ENCODE measurements at places on chromosomes 2 and 18.
A peak's percentile ranks its signal among the peaks of the same experiment; 100 is the strongest.

DNA sequence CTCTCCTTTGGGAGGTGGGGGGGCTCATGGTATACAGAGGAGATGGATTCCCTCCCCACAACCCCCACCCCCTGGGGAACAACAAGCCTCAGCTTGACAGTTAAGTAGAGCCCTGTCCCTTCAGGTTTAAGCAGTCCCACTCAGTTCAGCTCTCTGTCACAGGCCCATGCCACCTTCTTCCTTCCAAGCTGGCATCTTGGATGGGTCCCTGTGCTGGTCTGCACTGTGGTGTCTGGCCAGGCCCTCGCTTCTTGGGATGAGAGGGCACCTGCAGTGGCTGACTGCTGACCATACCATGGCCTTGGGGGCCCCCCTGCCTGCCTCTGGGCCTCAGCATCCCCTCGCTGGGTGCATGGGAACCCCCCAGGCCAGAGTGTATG is 20.4 kb upstream of the GPR17 start:
- no peak for DNase-seq

DNA sequence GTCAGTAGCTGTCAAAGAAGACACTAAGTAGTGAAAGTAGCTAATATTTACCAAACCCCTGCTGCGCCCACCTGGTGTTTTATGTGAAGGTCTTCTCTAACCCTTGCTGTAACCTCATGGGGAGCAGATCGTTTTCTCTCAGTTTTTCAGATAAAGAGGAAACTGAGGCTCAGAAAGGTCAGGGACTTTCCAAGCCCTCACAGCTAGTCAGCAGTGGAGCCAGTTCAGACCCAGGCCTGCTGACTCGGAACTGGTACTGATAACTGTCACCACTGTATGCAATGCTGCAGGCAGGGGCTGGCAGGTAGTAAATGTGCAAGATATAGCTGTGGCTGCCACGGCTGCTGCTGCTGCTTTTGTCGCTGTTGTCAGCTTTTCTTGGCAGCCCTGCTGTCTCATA is 69.1 kb downstream of the LRRFIP1 start:
- no peak for DNase-seq

- DNase-seq: no peak
Measured at GRCh38 chr2:161676902-161677496, 52.8 kb downstream of the SLC4A10 start.

DNA sequence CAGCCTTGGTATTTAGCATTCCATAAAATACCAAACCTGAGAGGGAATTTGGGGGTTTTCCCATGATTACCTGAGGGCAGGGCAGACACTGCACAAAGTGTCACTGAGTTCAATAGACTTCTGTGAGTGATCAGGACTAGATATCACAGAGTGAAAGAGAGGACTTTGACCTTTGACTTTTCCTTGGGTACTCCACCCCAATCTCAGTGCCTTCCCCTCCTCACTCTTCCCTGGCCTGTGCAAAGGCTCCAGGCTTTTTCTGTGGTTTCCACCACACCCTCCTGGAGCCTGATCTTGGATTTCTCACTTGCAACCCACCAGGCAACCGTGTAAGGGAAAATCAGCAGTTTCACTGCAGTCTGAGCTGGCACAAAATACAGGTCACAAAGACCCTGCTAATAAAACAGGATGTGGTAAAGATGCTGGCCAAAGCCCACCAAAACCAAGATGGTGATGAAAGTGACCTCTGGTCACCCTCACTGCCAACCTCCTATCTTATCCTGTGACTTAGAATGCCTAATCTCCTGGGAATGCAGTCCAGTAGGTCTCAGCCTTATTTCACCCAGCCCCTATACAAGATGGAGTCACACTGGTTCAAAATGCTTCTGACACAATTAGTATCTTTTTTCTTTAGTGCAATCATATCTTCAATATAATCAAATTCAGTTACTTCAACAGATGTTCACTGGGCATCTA is 64.0 kb downstream of the BOD1L2 start:
- no peak for DNase-seq

DNA sequence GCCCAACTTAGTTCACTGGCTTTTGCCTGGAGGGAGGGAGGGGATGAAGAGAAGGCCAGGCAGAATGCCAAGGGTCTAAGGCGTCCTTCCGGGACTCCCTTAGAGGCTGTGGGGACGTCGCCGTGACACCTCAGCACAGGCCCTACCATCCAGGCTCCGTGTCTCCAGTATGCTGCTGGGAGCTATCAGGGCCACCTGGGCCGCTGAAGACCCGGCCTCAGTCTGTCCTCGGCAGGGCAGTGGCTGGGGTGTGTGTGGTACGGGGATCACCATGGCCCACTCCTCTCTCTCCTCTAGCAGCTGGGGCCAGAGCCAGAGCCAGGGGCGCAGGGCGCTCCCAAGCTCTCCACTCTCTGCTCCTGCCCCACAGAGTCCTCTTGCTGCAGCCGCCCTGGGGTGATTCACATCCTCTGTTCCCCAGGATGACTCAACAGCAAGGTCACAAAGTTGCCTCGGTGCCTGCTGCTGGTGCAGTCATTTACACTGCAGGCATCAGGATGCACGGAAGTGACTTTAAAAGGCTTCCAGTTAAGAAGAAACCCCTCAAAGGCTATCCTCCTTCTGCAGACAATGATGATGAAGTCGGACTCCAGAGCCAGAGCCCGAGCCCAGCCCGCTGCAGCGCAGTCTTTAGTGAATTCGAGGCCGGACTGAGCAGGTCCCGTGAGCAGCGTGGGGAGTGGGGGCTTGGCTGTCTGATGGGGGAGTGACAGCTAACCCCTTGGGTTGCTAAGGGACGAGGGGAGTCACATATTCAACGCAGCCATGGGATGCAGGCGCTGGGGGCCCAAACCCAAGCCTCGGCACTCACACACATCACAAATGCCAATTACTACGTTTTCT is 31.9 kb downstream of the SNORC start:
- peak; percentile 47 for DNase-seq

- DNase-seq: no peak
Measured at GRCh38 chr2:240456447-240457222, 21.2 kb downstream of the GPC1 start.

GRCh38 chr2:46010925-46011490 is 286.2 kb upstream of the EPAS1 start:
- no peak for DNase-seq

DNA sequence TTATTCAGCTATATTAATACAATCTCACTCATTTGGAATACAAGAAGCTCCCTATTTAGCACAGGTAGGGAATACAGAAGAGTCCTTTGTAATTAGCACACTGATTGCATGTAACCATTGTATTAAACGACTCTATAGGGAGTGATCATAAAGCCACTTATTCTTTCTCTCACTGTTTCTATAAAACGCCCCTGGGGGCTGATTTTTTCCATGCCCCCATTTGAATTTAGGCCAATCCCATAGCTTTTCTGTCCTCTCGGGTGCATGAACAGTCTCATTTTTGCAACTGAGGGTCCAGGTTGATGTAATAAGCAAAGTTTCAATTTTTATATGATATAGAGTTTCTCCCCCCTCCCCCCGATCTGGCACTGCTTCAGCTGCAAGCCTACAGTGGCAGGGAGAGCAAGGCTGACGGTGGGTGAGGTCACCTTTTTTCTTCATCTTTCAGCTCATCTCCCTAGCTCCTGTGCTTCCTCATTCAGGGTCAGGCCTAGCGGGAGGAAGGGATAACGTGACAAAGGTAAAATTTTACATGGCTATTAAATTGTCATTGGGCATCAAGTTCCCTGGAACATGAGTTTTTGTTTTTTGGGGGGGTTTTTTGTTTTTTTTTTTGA is 45.7 kb downstream of the GAD1 start:
- no peak for DNase-seq

DNA sequence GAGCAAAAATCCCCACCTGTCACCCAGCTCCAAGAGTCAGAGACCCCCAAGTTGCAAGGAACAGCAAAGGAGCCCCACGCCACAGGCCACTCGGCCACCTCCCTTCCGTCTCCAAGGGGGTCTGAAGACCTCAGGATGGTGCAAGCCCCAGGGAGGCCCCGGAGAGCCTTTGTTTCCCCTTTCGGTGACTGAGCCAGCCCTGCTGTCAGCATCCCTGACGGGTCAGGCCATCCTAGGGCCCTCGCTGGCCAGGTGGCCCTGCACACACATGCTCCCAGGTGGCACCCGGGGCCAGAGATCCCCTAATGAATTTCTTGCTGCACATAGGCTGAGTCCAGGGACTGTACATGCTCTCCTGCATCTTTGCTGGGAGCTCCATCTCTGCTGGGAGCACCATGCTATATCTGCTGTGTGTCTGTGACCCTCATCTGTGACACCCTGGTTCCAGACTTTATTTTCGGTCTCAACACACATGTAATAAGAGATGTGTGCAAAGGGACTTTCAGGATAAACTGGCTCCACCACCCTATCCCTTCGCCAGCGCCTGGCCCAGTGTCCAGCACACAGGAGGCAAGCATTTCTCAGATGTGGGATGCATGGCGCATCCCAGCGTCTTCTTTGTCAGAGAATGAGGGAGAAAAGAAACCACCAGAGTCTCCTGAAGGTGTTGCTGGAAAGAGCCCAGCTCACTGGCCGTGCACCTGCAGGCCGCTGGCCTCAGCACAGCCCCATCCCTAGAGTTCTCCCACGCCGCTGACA is 27.4 kb downstream of the ADI1 start:
- DNase-seq: no peak

Measured in BJ (cell line).